ENCODE measurements at places on chromosomes 2 and 18.

GRCh38 chr2:64695721-64696261, 42.1 kb upstream of the SERTAD2 start:
- no peak for DNase-seq

GRCh38 chr2:156399224-156399949, 36.8 kb upstream of the GPD2 start:
- peak; percentile 78 for DNase-seq

- DNase-seq: no peak
Measured at GRCh38 chr2:188506843-188507242, 215.2 kb downstream of the GULP1 start.

DNA sequence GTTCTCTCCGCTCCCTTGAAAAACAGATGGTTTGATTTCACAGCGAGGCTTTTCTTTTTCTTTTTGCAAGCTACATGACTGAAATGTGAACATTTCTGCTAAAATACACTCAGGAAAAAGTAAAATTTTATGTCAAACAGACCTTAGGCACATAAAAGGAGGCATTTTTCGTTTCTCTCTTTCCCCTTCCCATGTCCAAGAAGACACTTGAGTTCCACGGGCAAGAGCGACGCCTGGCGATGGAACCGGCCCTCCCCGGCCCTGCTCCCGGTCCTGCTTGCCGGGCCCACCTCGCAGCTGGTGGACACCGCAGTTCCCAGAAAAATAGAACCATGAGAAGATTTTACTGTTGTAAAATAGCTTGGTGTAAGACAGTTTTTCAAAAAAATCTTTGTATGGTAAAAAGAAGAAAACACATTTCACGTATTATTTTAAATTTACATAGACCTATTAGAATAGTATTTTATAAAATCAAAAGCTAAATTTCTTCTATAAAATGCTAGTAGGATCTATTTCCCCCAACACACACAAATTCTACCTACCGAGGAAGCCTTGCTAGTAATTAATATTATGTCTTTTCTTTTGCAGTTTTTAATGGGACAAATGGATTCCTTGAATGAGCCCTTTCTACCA, 2.3 kb upstream of the ALKAL2 start:
- peak; percentile 80 for DNase-seq

GRCh38 chr18:69935319-69936190, 12.1 kb downstream of the CD226 start:
- no peak for DNase-seq
